ENCODE measurements at places on chromosomes 4 and X. TPM values are rescaled to one million over a fixed set of nuclear protein-coding genes. Genes with fewer than 3 reads are reported as not detected.

Gene NLGN3
- 14.4 TPM for total RNA-seq

Gene CXCL3
- total RNA-seq = 2.5 TPM

Gene STAG2
- 104 TPM for total RNA-seq

Gene PDLIM3
- 771 TPM for total RNA-seq

Gene GPRASP1
- total RNA-seq = 18.8 TPM

Gene MMRN1
- total RNA-seq = 266 TPM

Gene L1CAM
- total RNA-seq = 0.26 TPM

Gene TMEM156
- total RNA-seq = not detected

DNA sequence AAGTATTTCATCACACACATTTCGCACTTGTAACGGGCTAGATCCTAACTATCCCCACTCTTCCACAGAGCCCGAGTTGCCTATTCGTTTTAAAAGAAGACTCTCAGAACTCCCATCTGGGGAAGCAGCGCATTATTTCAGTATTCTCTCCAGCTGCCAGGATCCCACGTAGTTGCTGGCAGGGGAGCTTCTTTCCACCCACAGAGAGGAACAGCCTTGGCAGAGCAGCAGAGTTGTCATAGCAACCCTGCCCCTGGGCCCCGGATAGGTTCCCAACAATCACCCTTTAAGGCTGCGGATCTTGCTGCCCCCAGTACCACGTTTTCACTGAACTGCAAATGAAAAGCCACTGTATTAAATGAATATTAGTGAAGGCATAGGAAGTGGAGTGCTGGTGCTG lies 106.7 kb downstream of the GPM6A start:
- H3K4me3 ChIP-seq = no peak overlapping the region
- no peaks in the 10 kb centered on the region for H3K4me1 ChIP-seq
- no peak for DNase-seq
- H3K27ac ChIP-seq = no peak overlapping the region
- H3K27me3 ChIP-seq = no peaks in the 10 kb centered on the region

GRCh38 chr4:40612831-40613230 lies 16.8 kb downstream of the RBM47 start:
- H3K27me3 ChIP-seq = no peaks in the 10 kb centered on the region
- H3K4me3 ChIP-seq = no peak overlapping the region
- no peaks in the 10 kb centered on the region for H3K4me1 ChIP-seq
- no peaks in the 10 kb centered on the region for H3K36me3 ChIP-seq

DNA sequence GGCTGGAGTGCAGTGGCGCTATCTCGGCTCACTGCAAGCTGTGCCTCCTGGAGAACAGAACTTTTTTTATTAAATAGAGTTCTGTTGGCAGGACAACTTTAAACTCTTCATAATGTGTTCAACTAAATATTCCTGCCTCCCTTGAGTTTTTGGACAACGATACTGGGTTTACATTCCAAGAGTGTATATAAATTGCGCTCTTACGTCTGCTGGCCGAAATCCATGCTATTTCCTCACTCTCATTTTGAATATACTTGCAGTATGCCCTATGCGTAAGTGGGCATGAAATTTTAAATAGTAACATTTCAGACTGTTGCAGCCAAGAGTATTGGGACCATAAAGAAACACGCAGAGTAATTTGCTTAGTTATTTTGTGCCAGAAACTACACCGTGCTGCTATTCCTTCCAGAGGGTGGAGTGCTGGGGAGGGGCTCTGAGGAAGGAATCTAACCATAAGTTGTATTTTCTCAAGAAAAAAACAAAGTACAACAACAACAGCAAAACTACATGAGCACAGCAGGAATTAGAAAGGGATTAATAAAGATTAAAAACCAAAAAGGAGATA lies 480.0 kb downstream of the NLGN4X start:
- no peak overlapping the region for H3K27ac ChIP-seq
- no peak for DNase-seq
- no peak overlapping the region for H3K4me3 ChIP-seq
- no peaks in the 10 kb centered on the region for H3K4me1 ChIP-seq

GRCh38 chr4:68494688-68495087 lies 47.4 kb downstream of the TMPRSS11E start:
- no peak overlapping the region for H3K27ac ChIP-seq
- DNase-seq = no peak
- H3K27me3 ChIP-seq = no peaks in the 10 kb centered on the region
- no peaks in the 10 kb centered on the region for H3K4me1 ChIP-seq

GRCh38 chr4:112302320-112303274 lies 5.4 kb downstream of the ALPK1 start:
- no peak for DNase-seq
- H3K27me3 ChIP-seq = no peaks in the 10 kb centered on the region
- no peaks in the 10 kb centered on the region for H3K4me1 ChIP-seq
- no peak overlapping the region for H3K27ac ChIP-seq
- H3K36me3 ChIP-seq = no peaks in the 10 kb centered on the region
- H3K4me3 ChIP-seq = no peak overlapping the region

DNA sequence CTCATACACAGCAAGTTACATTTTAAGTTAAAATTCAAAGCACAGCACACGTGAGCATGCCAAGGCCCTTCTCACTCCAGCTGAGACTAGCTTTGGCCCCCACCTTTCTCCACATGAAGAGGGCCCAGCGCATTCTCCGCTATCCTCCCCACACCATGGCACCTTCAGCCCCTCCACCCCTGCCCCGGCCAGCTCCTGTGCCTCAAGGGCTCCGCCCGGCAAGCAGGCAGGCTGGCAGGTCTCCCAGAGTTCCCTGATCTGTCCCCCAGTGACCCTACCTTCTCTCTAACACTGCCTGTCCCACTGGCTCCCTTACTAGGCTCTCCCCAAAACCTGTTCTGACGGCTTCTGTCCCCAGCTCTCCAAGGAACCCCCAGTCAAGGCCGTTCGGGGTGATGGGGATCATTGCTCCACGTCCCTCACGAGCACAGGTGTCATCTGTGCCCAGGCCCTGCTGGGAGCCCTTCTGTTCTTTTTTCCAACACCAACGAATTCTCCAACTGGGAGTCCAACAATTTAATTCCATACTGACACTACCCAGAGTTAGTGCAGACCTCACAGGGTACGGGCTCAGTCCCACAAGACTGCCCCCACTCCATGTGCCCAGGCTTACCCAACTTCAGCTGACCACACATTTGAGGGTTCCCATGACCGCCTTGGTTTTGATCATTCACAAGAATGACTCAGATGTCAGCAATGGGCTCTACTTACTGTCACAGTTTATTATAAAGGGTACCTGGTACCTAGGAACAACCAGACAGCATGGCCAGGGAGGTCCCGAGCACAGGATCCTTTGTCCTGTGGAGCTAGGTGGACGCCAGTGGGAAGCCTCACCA lies 4.2 kb downstream of the LETM1 start:
- H3K27ac ChIP-seq = no peak overlapping the region
- no peak for DNase-seq

DNA sequence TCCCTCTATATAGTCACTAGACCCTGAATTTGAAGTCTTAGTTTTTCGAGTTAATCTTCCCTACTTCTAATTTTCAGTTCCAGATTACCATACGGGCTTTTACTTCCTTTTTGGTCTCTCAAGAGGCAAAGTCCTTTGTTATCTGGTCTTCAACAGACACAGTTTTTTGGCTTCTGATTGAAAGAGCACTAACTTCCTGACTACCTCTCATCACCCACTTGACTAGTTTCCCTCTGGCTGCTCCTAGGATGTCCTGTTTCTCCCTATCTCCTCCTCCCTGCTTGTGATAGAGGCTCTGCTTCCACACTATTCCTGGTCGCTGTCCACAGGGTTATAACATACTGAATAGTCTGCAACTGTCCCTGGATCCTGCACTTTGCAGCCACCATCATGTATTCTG lies 16.7 kb upstream of the WDR44 start:
- no peaks in the 10 kb centered on the region for H3K27me3 ChIP-seq
- H3K36me3 ChIP-seq = no peaks in the 10 kb centered on the region
- H3K27ac ChIP-seq = no peak overlapping the region
- H3K4me1 ChIP-seq = no peaks in the 10 kb centered on the region

- no peak overlapping the region for H3K27ac ChIP-seq
- DNase-seq = no peak
- H3K27me3 ChIP-seq = no peaks in the 10 kb centered on the region
- no peaks in the 10 kb centered on the region for H3K4me1 ChIP-seq
- H3K4me3 ChIP-seq = peak overlapping the region; percentile 25
- no peaks in the 10 kb centered on the region for H3K36me3 ChIP-seq
Observed at GRCh38 chr4:100895556-100896197, 377.9 kb upstream of the EMCN start.

- no peaks in the 10 kb centered on the region for H3K36me3 ChIP-seq
- no peak overlapping the region for H3K4me3 ChIP-seq
- no peaks in the 10 kb centered on the region for H3K4me1 ChIP-seq
Observed at GRCh38 chr4:73137121-73137520, 67.6 kb upstream of the COX18 start.

DNA sequence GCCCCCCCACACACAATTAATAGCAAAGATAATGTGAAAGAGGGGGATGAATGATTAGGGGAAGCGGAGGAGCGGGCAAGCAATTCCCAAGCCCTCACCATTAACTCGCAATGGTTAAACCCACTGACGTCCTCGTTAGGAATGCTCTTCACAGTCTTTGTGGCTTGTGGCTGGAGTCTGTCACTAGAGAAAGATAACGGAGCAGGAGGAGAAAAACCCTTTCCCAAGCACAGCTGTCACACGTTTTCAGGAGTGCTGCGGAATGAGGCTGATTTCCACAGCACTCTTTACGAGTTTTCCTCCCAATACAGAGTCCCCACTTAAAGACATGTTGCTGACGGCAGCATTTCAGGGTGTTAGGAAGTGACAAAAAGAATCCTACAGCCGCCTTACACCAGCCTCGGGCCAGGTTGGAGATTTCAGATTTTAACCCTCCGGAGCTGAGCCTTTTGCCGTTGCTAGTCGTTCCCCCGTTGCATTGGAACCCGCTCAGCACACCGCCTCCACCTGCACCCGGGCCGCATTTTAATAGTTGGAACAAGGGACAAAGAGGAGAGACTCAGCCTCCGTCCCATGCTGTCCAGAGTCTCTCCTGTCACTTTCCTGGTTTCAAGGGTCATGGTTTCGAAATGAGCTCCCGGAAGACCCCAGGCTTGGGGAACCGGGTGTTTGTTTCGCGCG lies 92.2 kb downstream of the GEMIN8 start:
- peaks cover 3% of the 10 kb centered on the region for H3K27me3 ChIP-seq
- no peaks in the 10 kb centered on the region for H3K4me1 ChIP-seq
- no peak overlapping the region for H3K27ac ChIP-seq
- no peaks in the 10 kb centered on the region for H3K36me3 ChIP-seq
- peak overlapping the region; percentile 26 for H3K4me3 ChIP-seq

DNA sequence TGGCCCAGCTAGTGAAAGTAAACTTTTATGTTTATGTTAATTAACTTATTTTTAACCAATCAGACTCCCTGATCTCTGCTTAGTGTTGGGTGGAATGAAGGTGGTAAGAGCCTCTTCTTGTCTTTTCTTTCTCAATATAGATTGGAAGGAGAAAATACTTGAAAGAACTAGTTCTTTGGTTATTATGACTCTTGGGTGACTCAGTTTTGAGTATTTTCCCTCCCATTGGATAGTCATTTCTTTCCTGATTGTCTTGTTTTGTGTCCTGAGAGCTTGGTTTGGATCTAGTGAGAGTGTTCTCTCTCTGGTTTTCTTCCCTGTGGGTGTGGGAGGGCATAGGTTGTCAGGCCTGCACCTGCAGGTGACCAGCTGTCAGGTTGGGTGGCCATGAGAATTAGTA lies 172.0 kb upstream of the GLRA2 start:
- no peak overlapping the region for H3K4me3 ChIP-seq
- no peaks in the 10 kb centered on the region for H3K36me3 ChIP-seq
- no peak overlapping the region for H3K27ac ChIP-seq
- H3K27me3 ChIP-seq = no peaks in the 10 kb centered on the region
- H3K4me1 ChIP-seq = no peaks in the 10 kb centered on the region

DNA sequence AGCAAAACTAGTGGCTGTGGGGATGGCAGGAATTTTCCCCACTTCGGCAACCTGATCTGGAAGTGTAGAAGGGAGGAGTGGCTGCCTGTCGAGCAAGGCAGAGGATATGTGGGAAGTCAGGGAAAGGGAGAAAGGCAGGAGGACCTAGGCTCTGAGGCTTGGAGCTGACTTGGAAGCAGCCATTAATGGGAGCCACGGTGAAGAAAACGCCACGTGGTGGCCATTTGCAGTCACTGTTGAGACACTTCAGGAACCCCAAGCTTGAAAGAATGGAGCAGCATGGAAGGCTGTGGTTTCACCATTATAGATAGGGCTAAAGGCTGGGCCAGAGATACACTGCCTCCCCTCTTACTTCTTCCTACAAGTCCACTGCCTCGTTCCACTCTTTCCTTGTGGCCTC lies 41.8 kb upstream of the MAML3 start:
- H3K36me3 ChIP-seq = no peaks in the 10 kb centered on the region
- no peaks in the 10 kb centered on the region for H3K4me1 ChIP-seq
- H3K27ac ChIP-seq = no peak overlapping the region
- DNase-seq = no peak

DNA sequence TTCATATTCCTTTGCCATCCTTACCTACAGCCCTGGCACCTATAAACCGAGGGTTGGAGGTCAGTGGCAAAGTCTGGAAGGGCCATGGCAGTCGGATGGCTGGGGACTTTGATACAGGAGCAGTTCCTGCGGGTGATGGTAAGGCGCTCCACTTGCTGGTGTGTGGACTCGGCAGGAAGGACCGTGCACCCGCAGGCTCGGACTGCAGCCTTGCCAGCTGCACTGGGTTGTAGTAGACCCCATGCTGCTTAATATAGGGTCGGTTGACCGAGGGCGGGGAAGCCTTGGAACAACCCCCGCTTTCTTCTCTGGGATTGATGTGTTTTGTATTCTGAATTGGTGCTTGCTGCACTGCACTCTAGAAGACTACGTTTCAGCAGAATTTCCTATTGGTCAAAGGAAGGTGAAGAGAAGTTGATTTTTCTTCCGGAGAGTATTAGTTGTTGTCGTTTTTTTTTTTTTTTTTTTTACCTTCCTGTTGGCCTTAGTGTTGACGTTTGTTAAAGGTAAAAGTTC lies 638 bp downstream of the BLTP1 start:
- no peaks in the 10 kb centered on the region for H3K36me3 ChIP-seq
- DNase-seq = peak; percentile 33
- peak overlapping the region; percentile 62 for H3K4me3 ChIP-seq
- H3K4me1 ChIP-seq = no peaks in the 10 kb centered on the region
- peak overlapping the region; percentile 93 for H3K27ac ChIP-seq

DNA sequence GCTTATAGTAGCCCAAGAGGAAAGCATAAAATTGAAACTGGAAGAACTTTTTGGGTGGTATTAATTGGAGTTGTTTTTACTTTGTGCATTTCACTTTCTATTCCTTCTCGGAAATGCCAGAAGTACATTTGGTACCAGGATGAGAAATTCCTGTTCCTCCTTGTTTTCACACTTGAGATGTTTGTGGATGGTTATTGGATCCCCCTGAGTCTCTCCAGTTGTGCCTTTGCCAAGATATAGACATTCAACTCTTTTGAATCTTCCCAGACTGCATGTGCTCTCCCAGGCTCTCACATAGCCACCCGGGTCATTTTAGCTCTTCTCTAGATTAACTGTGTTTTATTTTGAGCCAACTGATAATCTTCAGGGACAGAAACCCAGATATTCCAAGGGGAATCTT lies 120.5 kb downstream of the AFF1 start:
- no peak for DNase-seq
- H3K4me3 ChIP-seq = no peak overlapping the region

GRCh38 chr4:145298885-145299284 lies 118.5 kb upstream of the OTUD4 start:
- H3K36me3 ChIP-seq = no peaks in the 10 kb centered on the region
- no peaks in the 10 kb centered on the region for H3K4me1 ChIP-seq
- peak overlapping the region; percentile 11 for H3K27ac ChIP-seq
- no peaks in the 10 kb centered on the region for H3K27me3 ChIP-seq
- H3K4me3 ChIP-seq = no peak overlapping the region

- H3K36me3 ChIP-seq = no peaks in the 10 kb centered on the region
- no peaks in the 10 kb centered on the region for H3K27me3 ChIP-seq
- no peak overlapping the region for H3K27ac ChIP-seq
- DNase-seq = no peak
- no peak overlapping the region for H3K4me3 ChIP-seq
Observed at GRCh38 chrX:123173833-123174232, 10.2 kb upstream of the GRIA3 start.
